ENCODE measurements at places on chromosomes 5 and 9.

DNA sequence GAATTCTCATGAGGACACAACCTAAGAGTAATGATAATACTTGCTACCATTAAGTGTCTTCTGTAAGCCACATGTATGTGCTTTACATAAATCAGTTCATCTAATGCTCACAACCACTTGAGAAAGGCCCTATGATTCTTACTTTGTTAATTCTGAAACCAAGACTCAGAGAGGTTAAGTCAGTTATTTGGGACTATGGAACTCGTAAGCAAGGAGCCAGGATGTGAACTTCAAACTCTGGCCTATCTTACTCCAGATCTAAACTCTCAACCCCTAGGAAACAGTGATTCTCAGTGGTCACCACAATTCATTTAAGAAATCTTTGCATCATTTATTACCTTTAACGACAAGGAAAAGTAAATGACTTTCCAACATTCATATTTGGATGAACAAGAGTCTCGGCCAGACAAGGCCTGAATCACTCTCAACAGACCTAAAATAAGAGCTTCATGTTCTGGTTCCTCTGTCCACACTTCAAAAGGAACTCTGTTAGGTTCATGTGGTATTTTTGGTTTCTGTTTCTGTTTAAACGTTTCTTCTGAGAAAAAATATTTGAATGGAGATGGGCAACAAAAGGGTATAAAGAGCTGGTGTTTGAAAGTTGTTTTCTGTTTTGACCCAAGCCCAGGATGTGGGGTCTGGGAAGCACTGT, 104.8 kb downstream of the LPAR1 start:
- no peak for DNase-seq

- no peak for DNase-seq
Measured at GRCh38 chr5:113043491-113043931, 66.9 kb downstream of the DCP2 start.

- DNase-seq: no peak
Measured at GRCh38 chr9:33506626-33507370, 17.3 kb upstream of the ANKRD18B start.

DNA sequence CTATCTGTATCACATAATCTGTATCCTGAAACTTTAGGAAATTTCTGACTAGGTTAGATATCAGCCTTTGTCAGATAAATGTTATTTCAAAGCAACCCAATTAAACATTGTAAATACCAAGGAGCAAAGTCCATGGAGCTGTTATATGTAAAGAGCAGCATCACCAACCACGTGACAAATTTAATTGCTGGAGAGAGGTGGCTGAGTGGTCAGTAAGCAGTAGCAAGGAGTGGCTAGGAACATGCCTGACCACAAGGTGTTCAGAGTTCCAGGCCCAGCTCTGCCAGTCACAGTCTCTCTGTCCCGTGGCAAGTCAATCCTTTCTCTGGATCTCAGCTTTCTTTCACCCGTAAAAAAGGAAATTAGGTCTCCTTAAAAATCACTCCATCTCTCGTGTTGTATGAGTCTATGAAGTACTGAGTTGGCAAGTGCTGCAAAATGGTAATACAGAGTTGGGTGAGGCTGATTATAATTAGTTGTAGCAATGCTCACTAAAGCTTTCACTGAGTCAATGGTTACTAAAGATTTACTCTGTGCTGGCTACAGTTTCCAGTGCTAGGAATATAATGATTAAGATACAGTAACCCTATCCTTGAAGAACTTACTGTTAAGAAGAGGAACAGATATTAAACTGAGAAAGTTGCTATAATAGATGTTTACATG, 166.1 kb downstream of the GNAQ start:
- no peak for DNase-seq

DNA sequence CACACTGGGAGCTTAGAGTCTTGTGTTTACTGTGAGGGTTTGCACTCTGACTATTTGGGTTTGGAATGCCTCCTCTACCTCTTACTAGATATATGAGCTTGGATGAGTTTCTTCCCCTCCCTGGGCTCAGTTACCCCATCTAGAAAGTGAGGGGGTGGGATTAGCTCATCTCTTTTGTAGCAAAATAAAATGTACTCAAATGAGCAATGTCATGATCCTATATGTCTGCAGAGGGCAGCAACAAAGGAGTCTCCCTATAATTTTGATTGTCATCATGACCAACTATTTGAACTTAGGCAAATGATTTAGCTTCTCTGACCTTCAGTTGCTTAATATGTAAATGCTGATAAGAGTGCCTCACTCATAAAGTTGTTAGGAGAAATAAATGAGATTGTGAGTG, 109.0 kb downstream of the DPYSL3 start:
- DNase-seq: no peak

- no peak for DNase-seq
Measured at GRCh38 chr5:76283670-76284069, 119.4 kb upstream of the IQGAP2 start.

GRCh38 chr9:126880947-126881332, 20.5 kb downstream of the ZBTB34 start:
- DNase-seq: no peak

DNA sequence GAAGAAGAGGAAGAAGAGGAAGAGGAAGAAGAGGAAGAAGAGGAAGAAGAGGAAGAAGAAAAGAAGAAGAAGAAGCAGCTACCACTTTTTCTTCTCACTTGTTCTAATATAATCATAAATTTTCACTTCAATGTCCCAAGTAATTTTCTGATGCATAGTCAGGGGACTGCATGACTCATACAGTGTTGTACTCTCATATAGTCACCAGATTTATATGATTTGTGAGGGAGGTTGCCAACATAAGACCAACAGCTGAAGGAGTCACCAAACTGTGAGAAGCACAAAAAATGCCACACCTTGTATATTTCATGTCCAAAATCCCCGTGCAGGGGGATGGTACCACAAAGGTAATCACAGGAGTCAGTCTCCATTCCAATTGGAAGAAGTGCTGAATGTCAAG, 32.7 kb upstream of the DMRTA1 start:
- no peak for DNase-seq

GRCh38 chr9:18905028-18905882, 127.8 kb downstream of the SAXO1 start:
- DNase-seq: no peak

DNA sequence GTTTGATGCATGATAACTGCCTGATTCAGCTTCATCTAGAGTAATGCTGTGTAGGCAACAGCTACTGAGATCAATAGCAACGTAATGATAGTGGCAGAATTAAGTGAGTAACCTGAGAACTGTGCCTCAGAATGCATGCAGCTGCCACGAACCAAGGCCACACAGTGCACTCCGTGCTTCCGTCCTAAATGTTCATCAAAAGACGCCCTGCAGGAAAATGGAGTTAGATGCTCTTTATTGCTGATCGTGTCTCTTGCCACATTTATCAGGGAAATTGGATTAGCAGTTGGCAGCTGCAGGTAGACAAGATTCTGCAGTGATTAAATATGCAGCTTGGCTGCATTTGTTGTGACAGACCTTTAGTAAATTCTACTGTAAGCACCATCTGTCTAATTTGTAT, 107.7 kb upstream of the TLX3 start:
- DNase-seq: peak; percentile 10

GRCh38 chr9:93676310-93677047, 100.1 kb downstream of the PHF2 start:
- no peak for DNase-seq

DNA sequence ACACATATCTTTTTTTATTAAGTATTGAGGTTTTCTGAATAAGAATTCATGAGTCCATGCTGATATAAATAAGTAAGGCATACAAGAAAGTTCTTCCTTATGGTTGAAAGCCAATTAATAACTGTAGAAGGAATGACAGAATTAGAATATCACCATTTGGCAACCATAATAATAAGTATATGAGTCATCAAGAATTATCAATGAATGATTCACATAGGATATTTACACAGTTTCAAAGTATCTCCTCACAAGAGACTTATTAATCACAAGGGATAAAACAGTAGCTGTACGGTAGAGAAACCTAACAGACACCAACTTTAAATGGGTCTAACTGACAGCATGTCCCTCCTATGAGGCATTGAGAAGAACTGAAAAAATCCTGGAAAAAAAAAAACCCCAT, 161.6 kb downstream of the NR3C1 start:
- DNase-seq: no peak

GRCh38 chr5:74952406-74952805, 86.2 kb upstream of the FAM169A start:
- no peak for DNase-seq

DNA sequence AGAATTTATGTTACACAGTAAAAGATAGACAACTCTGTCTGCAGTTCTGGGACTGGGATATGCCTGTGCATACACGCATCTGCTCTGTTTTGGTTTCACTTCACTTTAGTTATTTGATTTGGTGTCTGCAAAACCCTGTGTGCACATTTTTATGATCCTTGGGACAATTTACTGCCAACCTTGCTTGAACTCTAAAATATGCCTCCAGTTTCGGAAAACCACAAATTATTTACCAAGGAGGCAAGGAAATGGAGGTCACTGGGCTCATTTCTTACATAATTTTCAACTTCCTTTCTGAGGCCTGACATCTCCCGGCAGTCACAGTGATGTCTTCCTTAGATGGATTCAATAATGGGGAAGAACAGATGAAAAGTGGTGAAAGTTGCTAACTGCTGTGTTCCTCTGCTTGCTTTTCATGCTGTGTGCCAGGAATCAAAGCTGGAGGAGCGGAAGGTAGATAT, 61.2 kb upstream of the TAF11L2 start:
- no peak for DNase-seq

DNA sequence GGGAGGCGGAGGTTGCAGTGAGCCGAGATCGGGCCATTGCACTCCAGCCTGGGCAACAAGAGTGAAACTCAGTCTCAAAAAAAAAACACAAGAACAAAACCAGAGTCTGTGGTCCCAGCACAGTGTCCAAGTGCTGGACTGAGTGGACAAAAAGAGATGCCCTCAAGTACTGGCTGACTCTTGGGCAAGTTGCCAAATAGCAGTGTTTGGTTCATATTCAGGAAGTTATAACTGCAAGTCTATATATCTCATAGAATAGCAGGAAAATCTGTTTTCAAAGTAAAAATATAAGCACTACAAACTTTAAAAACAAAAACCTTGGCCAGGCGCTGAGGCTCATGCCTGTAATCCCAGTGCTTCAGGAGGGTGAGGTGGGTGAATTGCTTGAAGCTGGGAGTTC, 7.3 kb downstream of the HABP4 start:
- DNase-seq: no peak

DNA sequence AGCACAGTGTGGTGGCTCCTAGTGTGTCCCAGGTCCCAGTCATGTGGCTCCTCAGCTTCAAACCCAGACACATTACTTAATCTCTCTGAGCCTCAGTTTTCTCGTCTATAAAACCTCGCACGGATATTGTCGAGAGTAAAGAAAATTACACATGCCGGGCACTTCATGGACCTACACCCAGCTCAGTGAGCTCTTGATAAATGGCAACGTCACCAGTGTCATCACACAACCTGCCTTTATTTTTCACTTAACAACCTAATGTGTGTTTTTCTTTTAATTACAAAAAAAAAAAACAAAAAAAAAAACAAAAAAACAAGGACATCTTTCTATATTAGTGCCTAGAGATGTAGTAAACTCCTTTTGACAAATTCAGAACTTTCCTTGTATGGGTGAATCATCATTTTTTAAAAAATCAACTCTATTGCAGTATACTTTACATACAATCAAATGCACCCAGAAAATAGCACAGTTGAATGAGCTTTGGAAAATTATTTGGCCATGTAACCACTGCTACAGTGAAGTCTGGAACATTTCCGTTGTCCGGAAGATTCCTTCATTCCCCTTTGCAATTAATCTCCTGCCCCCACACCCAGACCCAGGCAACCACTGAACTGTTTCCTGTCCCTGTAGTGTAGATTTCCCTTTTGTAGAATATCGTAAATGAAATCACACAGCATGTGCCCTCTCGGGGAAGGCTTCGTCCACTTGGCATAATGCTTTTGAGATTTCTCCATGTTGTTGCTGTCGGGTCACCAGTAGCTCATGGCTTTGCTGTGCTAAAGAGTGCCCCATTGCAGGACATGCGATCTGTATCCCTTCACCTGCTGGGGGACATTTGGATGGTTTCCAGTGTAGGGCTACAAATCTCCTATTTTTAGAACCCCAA, 100.4 kb upstream of the LARP1 start:
- no peak for DNase-seq

- no peak for DNase-seq
Measured at GRCh38 chr9:136539427-136540421, 6.1 kb downstream of the NOTCH1 start.

GRCh38 chr5:141623186-141623585, 4.4 kb upstream of the DIAPH1 start:
- DNase-seq: no peak

DNA sequence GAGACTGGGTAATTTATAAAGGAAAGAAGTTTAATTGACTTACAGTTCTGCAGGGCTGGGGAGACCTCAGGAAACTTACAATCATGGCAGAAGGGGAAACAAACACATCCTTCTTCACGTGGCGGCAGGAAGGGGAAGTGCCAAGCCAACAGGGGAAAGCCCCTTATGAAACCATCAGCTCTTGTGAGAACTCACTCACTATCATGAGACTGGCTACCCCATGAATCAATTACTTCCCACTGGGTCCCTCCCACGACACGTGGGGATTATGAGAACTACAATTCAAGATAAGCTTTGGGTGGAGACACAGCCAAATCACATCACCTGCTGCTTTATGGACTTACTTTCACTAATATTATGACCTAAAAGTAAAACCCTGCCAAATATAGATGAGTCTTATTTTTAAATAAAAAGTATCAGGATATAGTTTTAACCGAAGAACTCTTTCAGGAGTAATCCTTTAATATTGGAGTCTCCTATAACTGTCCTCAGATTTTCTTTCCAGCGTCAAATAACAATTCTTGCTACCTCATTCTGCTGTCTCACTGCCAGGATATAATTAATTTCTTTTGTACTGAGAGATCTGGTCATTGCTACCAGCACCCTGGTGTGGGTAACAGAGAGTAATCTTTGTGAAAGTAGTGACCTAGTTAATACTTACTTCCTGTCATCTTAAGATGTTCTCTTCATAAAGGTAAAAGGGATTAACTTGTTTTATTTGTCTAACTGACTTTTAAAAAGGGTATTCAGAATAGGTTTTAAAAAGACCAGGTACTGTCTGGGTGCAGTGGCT, 68.6 kb downstream of the NLN start:
- DNase-seq: no peak

- DNase-seq: no peak
Measured at GRCh38 chr5:169091396-169091980, 209.5 kb downstream of the SLIT3 start.

GRCh38 chr9:88303721-88304451, 84.4 kb upstream of the SPIN1 start:
- DNase-seq: no peak

GRCh38 chr9:131892162-131892707, 152.4 kb upstream of the RAPGEF1 start:
- no peak for DNase-seq
